ENCODE measurements at places on chromosomes 7 and 10.

DNA sequence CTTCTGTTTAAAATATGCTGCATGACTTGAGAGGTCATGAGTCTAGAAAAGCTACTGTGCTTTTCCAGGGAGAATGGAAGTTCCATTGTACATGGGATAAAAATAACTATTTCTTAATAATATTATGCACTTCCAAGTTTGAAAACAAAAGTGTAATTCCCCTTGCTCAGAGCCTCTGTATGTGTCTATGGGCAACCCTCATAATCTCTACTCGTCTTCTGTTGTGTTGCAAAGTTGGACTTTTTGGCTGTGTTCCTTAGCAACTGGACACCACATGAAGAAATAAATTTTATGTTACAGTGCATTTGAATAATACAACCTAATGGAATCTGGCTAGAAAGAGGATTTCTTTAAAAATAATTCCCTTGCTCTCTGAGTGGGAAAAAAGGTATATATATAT is 242.6 kb downstream of the TWIST1 start:
- peak; percentile 23 for DNase-seq

DNA sequence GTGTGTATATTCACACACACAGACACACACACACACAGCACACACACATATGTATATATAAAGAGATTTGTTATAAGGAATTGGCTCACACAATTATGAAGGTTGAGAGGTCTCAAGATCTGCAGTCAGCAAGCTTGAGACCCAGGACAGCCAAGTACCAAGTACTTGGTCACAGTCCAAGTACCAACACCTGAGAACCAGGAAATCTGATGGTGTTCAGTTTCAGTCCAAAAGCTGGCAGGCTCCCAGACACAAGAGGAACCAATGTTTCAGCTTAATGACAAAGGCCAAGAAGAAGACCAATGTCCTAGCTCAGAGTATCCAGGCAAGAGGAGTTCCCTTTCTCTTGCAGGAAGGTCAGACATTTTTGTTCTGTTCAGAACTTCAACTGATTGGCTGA is 780.2 kb downstream of the MAGI2 start:
- no peak for DNase-seq

- no peak for DNase-seq
Measured at GRCh38 chr7:39468808-39469374, 97.3 kb upstream of the YAE1 start.

DNA sequence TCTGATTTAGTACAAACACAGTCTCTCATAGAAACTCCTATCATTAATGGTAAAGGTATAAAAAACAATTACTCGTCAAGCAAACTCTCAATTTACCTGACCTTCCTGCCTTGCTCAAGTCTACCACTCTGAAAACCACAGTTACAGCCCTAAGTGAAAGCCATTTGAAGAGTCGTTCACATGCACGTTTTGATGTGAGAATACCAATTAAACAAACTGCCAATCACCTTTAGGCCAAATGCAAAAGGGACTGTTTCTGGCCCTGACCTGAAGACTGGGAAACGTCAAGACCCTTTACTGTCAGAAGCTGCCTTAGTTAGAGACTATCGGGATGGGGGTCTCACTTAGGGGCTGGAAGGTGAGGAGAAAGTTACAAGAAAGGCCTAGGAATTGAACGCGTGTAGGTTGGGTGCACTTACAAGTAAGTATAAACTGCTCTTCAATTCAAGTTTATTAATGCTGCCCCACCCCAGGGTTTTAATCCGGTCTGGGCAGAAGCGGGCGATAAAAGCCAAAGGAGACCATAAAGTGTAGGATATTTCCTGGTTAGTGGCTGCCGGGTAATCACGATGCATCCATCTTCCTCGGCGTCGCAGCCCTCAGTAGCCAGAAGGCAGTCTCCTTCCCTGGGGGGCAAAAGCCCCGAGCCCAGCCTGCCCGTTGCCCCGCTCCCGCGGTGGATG is 935 bp downstream of the TM9SF3 start:
- peak; percentile 10 for DNase-seq

- no peak for DNase-seq
Measured at GRCh38 chr10:25843551-25844170, 90.4 kb upstream of the MYO3A start.

GRCh38 chr7:93231259-93231658 is 907 bp upstream of the VPS50 start:
- DNase-seq = no peak

GRCh38 chr10:129939416-129940275 is 24.4 kb downstream of the EBF3 start:
- no peak for DNase-seq

DNA sequence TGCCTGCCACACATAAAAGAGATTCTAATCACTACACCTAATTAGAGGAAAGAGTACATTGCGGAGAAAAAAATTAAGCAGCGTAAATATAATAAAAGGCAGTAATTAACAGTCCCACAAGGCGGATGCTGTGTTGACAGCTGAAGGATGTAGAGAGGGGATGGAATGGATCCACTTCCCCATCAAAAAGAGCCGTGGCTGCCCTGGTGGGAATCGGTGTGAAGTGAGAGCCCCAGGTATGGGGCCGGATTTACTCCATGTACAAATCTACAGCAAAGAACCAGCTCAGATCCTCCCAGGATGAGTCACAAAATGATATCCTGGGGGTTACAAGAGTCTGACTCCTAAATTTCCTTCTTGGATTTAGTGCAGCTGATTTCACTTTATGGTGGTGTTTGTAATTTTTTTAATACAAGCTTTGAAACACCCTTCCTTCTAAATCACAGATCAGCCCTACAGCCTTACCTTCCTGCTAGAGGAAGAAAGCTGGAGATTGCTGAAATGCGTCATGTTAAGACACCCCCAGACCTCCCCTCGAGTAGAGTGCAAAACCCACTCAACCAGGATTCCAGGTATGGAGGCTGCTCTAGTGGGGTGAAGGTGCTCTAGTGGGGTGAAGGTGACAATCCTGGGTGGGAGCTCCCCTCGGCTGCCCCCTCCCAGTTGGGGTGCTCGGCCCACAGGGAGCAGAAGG is 398.4 kb downstream of the PLXNA4 start:
- DNase-seq = no peak

- DNase-seq = no peak
Measured at GRCh38 chr7:158096582-158096981, 491.0 kb downstream of the PTPRN2 start.

DNA sequence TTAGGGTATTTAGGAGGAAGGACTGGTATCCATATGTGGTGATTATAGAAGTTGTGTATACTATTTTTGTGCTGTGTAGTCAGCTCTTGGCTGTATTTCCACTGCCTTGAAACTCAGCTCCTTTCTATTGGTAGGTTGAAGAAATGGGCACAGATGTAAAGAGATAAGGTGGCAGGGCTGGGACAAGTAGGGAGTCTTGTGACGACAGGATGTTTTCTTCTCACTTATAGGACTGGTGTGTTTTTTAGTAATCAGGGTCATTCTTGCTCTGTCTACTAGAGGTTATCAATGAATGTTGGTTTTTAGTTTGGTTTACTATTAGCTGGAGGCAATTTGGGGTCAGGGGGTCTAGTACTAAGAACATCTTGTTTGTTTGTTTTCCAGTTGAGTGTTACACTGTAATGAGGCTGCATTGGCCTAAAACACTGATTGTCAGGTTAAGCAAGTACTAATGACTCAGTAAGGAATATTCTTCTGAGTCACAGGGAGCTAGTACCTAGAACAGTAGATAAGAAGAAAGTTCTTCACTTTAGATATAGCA is 11.8 kb downstream of the UBN2 start:
- no peak for DNase-seq

DNA sequence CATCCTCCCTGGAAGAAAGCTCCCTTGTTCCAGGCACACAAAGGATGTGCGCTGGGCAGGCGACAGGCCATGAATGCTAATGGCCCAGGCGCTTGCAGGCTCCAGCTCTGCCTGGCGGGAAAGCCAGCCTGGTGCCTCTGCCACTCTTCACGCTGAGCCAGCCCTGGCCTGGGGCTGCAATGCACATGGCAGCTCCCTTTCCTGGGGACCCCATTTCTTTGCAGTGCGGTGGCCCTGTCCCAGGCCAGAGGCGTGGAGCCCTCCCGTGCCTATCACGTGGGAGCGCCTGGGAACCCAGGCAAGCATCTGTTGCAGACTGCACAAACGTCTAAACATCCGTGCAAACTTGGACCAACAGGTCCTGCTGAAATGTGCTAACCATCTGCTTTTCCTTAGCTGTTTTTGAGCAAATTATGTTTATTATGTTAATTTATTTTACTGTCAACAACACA is 152.1 kb upstream of the LYZL2 start:
- DNase-seq = no peak

DNA sequence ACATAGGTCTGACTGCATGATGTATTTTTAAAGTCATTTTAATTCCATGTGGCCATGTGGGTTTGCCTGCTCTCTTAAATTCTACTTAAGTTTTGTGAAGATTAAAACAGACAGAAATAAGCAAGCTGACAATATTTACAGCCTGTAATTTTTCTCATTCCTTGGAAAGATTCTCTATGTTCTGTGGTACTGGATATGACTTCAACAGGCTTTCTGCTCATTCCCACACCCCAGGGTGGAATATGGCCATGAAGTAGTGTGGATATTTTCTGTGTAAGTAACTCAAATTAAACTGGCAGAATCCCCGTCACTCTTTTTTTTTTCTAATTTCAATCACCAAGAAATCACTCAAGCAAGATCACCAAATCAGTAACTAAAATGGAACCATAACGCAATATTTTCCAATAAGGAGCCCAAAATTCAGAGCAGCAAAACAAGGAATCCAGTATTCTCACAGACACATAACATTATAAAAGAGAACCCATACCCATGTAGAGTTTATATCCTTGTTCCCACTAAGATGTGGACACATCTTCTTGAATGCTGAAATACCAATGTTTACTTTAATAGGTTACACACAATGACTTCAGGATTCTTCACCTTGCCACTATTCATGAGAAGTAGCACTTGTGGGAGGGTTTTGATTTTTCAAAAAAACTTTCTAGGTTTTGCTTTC is 5.7 kb downstream of the HOXA5 start:
- DNase-seq = no peak

GRCh38 chr10:75209921-75210281 is 695 bp upstream of the VDAC2 start:
- peak; percentile 87 for DNase-seq

DNA sequence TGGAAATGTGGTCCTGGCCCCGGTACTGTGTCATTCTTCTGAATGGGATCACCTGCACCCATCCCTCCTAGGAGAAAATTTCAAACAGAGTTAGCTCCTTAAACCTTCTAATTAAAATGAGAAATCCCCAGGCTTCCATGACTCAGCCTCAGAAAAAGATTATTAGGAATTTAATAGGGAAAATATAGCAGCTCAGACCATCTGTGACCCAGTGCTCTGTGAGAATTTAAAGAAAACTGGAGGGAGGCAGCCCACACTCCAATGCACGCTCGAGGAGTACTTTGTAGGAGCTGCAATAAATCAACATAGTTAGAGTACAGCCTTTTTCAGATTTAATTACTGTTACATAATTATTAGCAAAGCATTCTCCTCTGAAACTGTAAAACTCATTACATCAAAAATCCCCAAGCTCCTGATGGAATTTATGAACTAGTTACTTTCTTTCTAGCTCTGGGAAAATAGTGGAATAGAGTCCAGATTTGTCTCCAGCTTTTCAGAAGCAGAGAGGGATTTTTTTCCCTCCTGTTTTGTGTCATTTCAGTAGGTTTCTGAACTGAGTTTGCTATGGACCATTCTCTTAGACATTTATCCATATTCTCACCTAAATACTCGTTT is 30.1 kb downstream of the NEUROD6 start:
- DNase-seq = no peak

- DNase-seq = no peak
Measured at GRCh38 chr10:126511917-126512479, 123.7 kb upstream of the ADAM12 start.

GRCh38 chr7:130887182-130887956 is 153.4 kb upstream of the KLF14 start:
- no peak for DNase-seq

DNA sequence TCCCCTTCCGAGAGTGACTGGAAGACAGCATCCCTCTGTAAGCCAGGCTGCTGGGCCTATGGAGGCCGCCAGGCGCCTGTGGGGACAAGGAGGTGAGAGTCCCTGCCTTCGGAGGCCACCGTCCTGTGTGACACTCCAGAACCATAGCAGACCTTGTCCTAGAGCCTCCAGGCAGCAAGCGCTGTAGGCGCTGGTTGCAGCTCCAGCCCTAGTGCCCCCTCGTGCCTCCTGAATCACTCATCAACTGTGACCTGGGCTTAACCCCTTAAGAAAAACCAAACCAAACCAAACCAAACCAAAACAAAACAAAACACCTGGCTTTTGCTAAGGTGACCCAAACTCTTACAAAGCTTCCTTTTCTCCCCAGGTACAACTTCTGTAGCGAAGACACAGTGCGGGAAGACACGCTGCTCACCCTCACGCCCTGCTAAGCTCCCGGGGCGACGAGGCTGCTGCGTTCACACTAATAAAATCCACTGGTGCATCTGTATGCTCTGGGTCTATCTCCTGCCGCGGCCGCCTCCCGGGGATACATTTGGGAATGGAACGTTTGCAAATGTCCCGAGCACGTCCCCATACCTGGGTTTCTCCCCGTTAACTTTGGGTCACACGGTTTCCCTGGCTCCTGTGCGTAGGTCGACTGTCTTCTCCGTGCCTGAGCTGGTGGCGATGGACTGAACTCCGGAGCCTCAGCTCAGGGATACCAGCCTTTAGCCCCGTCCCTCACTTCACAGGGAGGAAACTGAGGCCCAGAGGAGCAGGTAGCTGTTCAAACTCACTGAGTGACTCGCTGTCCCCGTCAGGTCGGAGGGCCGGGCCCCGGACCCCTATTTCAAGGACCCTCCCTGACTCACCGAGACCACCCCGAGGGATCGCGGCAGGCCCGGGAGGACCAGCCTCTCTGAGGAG is 11.8 kb upstream of the PNLIPRP2 start:
- DNase-seq = no peak

GRCh38 chr10:79994556-79994955 is 45.7 kb upstream of the SFTPD start:
- DNase-seq = no peak

- peak; percentile 24 for DNase-seq
Measured at GRCh38 chr7:155763691-155764437, 48.4 kb downstream of the SHH start.

GRCh38 chr10:112622786-112623185 is 175.8 kb downstream of the VTI1A start:
- no peak for DNase-seq

- no peak for DNase-seq
Measured at GRCh38 chr10:113945075-113945686, 90.7 kb downstream of the NHLRC2 start.

- no peak for DNase-seq
Measured at GRCh38 chr7:111736552-111736874, 174.2 kb upstream of the IMMP2L start.

DNA sequence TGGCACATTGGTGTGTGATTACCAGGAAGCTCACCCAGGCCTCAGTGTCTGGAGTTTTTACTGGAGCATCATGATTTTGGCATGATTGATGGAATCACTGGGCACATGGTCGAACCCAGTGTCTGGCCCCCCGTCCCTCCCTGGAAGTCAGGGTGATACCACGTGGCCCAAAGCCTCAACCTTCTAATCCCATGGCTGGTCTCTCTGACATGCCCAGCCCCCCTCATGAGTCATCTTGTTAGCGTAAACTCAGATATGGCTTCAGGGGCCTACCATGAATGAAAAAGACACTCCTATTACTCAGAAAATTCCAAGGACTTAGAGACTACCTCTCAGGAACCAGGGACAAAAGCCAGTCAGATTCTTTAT is 109.3 kb downstream of the GRK5 start:
- DNase-seq = no peak
